Kidney (tissue), 22 donors: ENCODE measurements at places on chromosomes 7 and 10. TPM values are rescaled to one million over a fixed set of nuclear protein-coding genes. Genes with fewer than 3 reads are reported as not detected.

The FGFBP3 gene
- total RNA-seq = 2.7 TPM

The ANKRD30A gene
- total RNA-seq = not detected

The RGR gene
- total RNA-seq = not detected

The ENO4 gene
- total RNA-seq = 1.2 TPM

The PTPRE gene
- 25.7 TPM for total RNA-seq

The PRR15 gene
- total RNA-seq = 21.2 TPM

The MEOX2 gene
- total RNA-seq = 1.2 TPM

The C1QL3 gene
- not detected for total RNA-seq

The APBB1IP gene
- total RNA-seq = 20.5 TPM

The IMPDH1 gene
- 40.3 TPM for total RNA-seq

The SCART1 gene
- 3.9 TPM for total RNA-seq

The NEUROG3 gene
- total RNA-seq = not detected

The ELN gene
- 44.8 TPM for total RNA-seq

The ICA1 gene
- 41.8 TPM for total RNA-seq

The MET gene
- total RNA-seq = 225 TPM

The CALML3 gene
- not detected for total RNA-seq

The SEMA3A gene
- total RNA-seq = 10.7 TPM

The PAOX gene
- total RNA-seq = 7.0 TPM

The ZPBP gene
- 0.22 TPM for total RNA-seq

The GPR15LG gene
- 0.44 TPM for total RNA-seq

The MGAM2 gene
- total RNA-seq = 0.13 TPM

The PITRM1 gene
- 60.7 TPM for total RNA-seq

The NCAPG2 gene
- total RNA-seq = 6.3 TPM

The RPEL1 gene
- not detected for total RNA-seq

The PLEKHA8 gene
- 8.5 TPM for total RNA-seq

The ZDHHC4 gene
- total RNA-seq = 62.4 TPM

The NKX1-2 gene
- total RNA-seq = not detected

The DKK1 gene
- total RNA-seq = 1.5 TPM

The NPY4R2 gene
- total RNA-seq = not detected

The SPDYE1 gene
- not detected for total RNA-seq

The MKI67 gene
- total RNA-seq = 2.4 TPM

The PTPN20 gene
- total RNA-seq = 1.9 TPM

The RBM20 gene
- 2.1 TPM for total RNA-seq

The CALHM2 gene
- total RNA-seq = 26.0 TPM

The MOGAT3 gene
- 0.25 TPM for total RNA-seq

The CCNY gene
- total RNA-seq = 77.2 TPM

The OR2A1 gene
- not detected for total RNA-seq

The TUBAL3 gene
- total RNA-seq = 0.44 TPM

The NPSR1 gene
- not detected for total RNA-seq

The SAP25 gene
- 9.8 TPM for total RNA-seq

The TRIM56 gene
- 54.5 TPM for total RNA-seq

The LRIT1 gene
- not detected for total RNA-seq

The INA gene
- total RNA-seq = 0.16 TPM

The NFE2L3 gene
- 12.5 TPM for total RNA-seq

The SLC16A12 gene
- 38.8 TPM for total RNA-seq

The CYTH3 gene
- 18.5 TPM for total RNA-seq

The SMKR1 gene
- total RNA-seq = 0.63 TPM

The SFXN3 gene
- total RNA-seq = 51.6 TPM

The EPO gene
- not detected for total RNA-seq

The GHRHR gene
- not detected for total RNA-seq

The FOXP2 gene
- 8.0 TPM for total RNA-seq

The AKR1B15 gene
- total RNA-seq = not detected

The SEPTIN7 gene
- 189 TPM for total RNA-seq

The GARIN1A gene
- total RNA-seq = 2.5 TPM

The TAS2R60 gene
- total RNA-seq = not detected
